SK-N-SH treated with all-trans-retinoic acid at 6 μM for 48 hours (cell line): ENCODE measurements at places on chromosomes 6 and 20.

DNA sequence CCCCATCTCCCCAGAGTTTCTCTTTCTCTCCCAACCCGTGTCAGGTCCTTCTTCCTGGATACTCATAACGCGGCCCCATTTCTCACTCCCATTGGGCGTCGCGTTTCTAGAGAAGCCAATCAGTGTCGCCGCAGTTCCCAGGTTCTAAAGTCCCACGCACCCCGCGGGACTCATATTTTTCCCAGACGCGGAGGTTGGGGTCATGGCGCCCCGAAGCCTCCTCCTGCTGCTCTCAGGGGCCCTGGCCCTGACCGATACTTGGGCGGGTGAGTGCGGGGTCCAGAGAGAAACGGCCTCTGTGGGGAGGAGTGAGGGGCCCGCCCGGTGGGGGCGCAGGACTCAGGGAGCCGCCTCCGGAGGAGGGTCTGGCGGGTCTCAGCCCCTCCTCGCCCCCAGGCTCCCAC lies at the start of gene HLA-F:
Gene HLA-F (plus strand): TSS at position 173 of the 404 bp plus-strand sequence. CDS start 30 bp downstream, at position 203.
- peak; percentile 100 for ATAC-seq

DNA sequence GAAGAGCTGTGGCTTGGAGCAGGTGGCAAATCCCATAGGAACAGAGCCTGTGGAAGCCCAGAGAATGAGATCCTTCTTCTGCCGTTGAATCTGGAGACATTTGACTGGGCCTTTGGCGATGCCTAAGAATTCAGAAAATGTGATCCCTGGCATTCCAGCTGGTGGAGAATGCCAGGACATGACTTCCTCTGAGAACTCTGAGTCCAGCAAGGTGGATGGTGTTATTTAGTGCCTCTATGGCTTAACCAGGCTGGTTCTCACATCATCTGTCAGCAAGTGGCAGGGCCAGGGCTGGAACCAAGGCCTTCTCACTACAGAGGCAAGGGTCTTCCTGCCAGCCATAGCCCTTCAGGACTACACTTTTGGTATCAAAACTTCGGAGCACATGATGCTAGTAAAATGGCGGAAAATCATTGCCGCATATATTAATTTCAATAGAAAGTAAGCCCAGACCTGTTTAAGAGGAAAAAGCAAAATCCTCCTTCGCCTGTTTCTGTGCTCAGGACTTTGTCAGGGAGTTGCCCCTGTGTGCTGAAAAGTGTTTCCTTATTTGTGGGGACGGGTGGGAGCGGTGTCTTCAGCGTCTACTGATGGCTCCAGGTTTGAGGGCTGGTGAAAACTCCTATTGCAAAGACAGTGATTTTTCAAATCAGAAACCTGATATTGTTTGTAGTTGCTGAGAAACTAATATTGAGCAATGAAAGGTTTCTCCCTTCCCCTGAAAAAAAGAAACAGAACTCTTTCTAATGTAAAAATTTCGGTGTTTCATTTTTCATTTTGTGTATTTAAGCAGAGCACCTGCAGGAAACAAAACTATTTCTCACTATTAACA lies 23.9 kb downstream of the DUSP22 start:
- ATAC-seq = no peak; the same call in 2 of the 3 replicates

DNA sequence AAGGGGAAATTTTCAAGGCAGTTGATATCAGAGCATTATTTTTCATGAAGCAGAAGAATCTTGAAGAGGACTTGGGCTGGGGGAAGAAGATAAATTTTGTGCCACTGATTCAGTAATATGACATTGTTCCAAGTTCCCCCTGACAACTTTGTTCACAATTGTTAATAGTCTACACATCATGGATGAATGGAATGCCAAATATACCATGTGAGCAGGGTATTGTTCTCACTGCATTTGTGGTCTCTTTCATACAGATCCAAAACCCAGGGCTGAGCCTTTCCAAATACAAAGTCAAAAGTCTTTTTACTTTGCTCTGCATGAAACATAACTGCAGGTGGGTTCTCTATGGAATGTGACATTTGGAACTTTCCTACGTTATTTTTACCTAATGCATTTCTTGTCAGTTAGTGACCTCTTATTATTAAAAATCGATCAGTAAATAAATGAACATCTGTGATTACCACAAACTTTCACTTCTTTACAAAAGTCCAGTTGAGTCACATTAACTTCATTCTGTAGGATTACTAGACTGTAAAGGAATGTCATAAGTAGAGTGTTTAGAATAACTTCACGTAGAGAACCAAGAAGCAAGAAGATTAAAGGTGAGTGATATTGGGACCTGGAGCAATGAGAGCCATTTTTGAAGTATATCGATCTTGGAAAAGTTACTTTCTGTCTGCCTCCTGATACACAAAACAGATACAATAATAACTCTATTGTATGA lies 100.9 kb downstream of the RCAN2 start:
- ATAC-seq = no peak

DNA sequence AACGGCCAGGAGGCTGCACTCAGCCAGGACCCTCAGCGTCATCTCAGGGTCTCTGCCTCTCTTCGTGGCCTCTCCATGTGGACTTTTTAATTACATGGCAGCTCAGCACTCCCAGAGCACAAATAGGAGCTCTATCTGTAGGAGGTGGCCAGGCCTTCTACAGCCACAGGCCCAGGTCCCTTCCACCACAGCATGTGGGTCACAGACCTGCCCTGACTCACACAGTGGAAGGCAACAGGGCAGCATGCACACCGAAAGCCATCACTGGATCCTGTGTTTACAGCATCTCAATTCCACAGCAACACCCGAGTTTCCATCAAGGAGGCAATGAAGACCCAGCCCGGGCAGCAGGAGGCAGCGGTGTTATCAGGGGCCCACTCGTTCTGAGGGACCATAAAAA lies 65.8 kb upstream of the CD93 start:
- no peak for ATAC-seq

DNA sequence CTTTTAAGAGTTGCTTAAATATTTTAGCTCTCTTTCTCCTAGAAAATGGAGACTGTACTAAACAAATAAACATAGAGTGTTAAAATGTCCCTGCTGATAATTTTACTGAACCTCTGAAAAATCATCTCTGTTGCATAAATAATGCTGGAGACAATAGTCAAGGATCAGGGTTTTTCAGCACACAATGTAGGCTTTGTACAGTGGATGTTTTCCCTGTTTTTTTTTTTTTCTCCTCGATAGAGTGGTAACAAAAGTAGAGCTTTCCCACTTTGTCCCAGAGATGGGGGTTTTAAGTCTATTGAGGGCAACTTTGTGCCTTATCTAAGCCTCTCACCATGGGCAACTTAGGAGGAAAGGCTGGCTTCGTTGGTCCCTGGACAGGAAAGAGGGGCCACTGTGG lies 222.6 kb upstream of the HDDC2 start:
- ATAC-seq = no peak

- ATAC-seq = no peak
Measured at GRCh38 chr20:39713076-39713840, 751.1 kb downstream of the DHX35 start.

- peak; percentile 28 for ATAC-seq
Measured at GRCh38 chr6:148867862-148868261, 121.0 kb downstream of the UST start.

GRCh38 chr6:6927521-6928361 lies 180.0 kb upstream of the RREB1 start:
- peak; percentile 55 for ATAC-seq

- ATAC-seq = no peak
Measured at GRCh38 chr6:155040901-155041650, 46.0 kb downstream of the TIAM2 start.

- ATAC-seq = no peak
Measured at GRCh38 chr6:151753581-151753980, 53.9 kb upstream of the ESR1 start.

- ATAC-seq = no peak
Measured at GRCh38 chr6:35634316-35634715, 54.4 kb downstream of the FKBP5 start.

- ATAC-seq = no peak
Measured at GRCh38 chr6:134663800-134664535, 285.9 kb downstream of the ALDH8A1 start.

- ATAC-seq = no peak
Measured at GRCh38 chr6:165183071-165183470, 126.3 kb downstream of the C6orf118 start.
